ENCODE measurements at places on chromosomes 1 and 21. TPM values are rescaled to one million over a fixed set of nuclear protein-coding genes. Genes with fewer than 3 reads are reported as not detected.
A peak's percentile ranks its signal among the peaks of the same experiment; 100 is the strongest.

DNA sequence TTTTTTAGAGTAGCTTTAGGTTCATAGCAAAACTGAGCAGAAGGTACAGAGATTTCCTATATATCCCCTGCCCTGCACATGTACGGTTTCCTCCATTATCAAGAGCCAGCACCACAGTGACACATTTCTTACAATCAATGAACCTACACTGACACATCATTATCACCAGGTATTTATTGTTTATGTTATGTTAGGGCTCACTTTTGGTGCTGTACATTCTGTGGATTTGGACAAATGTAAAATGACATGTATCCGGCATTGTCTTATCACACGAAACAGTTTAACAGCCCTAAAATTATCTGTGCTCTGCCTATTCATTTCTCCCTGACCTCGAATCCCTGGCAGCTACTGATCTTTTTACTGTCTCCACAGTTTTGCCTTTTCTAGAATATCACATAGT is 93.7 kb upstream of the DPH5 start:
- H3K4me1 ChIP-seq = no peaks in the 10 kb centered on the region
- no peak for DNase-seq
- no peaks in the 10 kb centered on the region for H3K36me3 ChIP-seq
- H3K27ac ChIP-seq = no peak overlapping the region
- no peak overlapping the region for H3K4me3 ChIP-seq

- DNase-seq = no peak
- no peaks in the 10 kb centered on the region for H3K36me3 ChIP-seq
- H3K27ac ChIP-seq = no peak overlapping the region
- H3K4me1 ChIP-seq = no peaks in the 10 kb centered on the region
- H3K4me3 ChIP-seq = no peak overlapping the region
- peaks cover 35% of the 10 kb centered on the region for H3K27me3 ChIP-seq
Observed at GRCh38 chr1:5734414-5734813, 257.8 kb downstream of the NPHP4 start.

NMNAT1 gene
- 7.8 TPM for total RNA-seq

- H3K36me3 ChIP-seq = no peaks in the 10 kb centered on the region
- H3K27me3 ChIP-seq = no peaks in the 10 kb centered on the region
- no peak overlapping the region for H3K27ac ChIP-seq
- no peak for DNase-seq
- no peak overlapping the region for H3K4me3 ChIP-seq
Observed at GRCh38 chr21:25515484-25516405, 91.5 kb downstream of the MRPL39 start.

DNA sequence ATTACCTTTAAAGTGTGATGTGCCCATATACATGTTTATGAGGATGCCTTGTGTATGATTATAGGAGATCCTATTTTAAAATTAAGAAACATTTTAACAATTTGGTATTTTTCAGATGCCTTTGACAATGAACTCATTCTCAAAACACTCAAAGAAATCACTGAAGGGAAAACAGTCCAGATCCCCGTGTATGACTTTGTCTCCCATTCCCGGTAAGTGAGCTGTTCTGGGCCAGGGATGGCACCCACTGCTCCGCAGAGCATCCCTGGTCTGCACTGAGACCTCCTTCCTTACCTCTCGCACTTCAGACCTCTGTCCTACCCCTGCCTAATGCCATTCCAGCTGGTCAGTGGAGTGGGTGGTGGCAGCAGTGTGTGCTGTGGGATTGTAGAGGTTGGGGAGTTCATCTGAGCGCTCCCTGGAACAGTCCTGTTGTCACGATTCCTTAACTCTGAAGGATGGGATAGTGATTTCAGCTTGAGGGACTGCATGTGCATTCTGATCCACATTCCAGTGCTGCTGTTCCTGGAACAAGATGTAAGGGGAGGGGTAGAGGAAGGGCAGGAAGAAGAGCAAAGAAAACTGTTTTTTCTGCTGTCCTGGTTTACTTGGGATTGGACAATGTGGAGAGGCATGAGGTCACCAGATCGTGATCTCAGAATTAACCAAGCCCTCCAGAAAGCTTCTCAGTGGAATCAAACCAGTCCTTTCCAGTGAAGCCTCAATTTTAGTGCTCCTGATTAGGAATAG is 63.9 kb downstream of the UCK2 start:
- H3K4me3 ChIP-seq = no peak overlapping the region
- H3K27ac ChIP-seq = no peak overlapping the region
- peaks cover 27% of the 10 kb centered on the region for H3K36me3 ChIP-seq
- no peaks in the 10 kb centered on the region for H3K4me1 ChIP-seq
- H3K27me3 ChIP-seq = no peaks in the 10 kb centered on the region

VANGL2 gene
- 1.2 TPM for total RNA-seq

DNA sequence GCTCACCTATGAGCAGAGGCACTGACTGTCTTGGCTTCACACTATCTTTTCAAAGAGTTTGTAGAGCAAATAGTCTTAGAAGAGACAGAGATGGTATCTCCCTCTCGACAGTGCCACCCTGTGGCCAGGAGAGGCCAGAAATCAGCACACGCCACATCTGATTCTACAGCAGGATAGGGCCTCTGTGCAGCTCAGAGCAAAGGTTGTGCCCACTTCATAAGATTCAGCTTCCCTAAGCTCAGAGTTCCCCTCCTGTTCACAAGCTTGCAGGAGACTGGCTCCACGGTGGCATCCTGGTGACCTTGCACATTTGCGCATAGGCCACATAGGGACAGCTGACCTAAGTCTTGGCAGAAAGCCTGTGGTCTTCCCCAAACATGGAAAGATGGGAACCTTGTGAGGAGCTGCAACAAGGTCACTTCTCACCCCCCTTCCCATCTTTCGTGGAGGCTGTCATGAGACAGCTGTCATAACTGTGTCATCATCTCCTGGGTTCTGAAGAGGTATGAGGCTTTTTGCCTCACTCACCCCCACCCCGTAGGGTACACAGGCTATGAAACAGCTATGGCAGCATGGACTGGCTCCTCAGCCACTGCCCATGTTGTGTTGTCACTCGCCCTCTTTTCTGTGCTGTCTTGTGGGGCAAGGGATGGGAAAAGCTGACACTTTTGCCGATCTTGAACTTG is 3.0 kb downstream of the ITLN2 start:
- H3K4me1 ChIP-seq = no peaks in the 10 kb centered on the region
- H3K27me3 ChIP-seq = peaks cover 19% of the 10 kb centered on the region
- no peaks in the 10 kb centered on the region for H3K36me3 ChIP-seq
- DNase-seq = no peak
- H3K27ac ChIP-seq = no peak overlapping the region

DNA sequence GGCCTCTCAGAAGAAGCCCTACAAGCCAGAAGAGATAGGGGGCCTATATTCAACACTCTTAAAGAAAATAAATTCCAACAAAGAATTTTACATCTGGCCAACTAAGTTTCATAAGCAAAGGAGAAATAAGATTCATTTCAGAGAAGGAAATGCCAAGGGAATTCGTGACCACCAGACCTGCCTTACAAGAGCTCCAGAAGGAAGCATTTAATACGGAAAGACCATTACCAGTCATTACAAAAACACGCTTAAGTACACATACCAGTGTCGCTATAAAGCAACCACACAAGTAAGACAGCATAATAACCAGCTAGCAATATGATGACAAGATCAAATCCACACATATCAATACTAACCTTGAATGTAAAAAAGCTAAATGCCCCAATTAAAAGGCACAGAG is 704.9 kb upstream of the CHRM3 start:
- no peak overlapping the region for H3K4me3 ChIP-seq
- no peak overlapping the region for H3K27ac ChIP-seq
- H3K27me3 ChIP-seq = no peaks in the 10 kb centered on the region
- H3K4me1 ChIP-seq = no peaks in the 10 kb centered on the region

KRTAP12-3 gene
- total RNA-seq = not detected

HSD11B1 gene
- total RNA-seq = 5.4 TPM

SPRR1A gene
- not detected for total RNA-seq

DNA sequence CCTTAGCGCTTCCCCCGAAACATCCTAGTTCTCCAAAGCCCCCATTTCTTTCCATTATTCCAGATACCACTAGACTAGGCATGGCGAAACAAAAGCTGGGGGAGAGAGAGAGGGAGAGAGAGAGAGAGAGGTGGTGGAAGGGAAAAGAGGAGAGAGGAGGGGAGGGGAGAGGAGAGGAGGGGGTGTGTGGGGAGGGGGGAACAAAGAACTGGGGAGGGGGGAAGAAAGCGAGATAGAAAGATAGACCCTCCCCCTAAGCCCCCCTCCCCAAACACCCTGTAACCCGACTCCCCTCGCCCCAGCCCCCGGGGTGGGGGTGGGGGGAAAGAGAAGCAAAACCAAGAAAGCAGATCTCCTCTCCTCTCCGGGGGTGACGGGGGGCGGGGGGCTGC is 352 bp downstream of the MEX3A start:
- no peaks in the 10 kb centered on the region for H3K27me3 ChIP-seq
- no peak for DNase-seq
- H3K4me3 ChIP-seq = peak overlapping the region; percentile 88
- H3K36me3 ChIP-seq = no peaks in the 10 kb centered on the region
- peaks cover 39% of the 10 kb centered on the region for H3K4me1 ChIP-seq
- H3K27ac ChIP-seq = peak overlapping the region; percentile 77

DNA sequence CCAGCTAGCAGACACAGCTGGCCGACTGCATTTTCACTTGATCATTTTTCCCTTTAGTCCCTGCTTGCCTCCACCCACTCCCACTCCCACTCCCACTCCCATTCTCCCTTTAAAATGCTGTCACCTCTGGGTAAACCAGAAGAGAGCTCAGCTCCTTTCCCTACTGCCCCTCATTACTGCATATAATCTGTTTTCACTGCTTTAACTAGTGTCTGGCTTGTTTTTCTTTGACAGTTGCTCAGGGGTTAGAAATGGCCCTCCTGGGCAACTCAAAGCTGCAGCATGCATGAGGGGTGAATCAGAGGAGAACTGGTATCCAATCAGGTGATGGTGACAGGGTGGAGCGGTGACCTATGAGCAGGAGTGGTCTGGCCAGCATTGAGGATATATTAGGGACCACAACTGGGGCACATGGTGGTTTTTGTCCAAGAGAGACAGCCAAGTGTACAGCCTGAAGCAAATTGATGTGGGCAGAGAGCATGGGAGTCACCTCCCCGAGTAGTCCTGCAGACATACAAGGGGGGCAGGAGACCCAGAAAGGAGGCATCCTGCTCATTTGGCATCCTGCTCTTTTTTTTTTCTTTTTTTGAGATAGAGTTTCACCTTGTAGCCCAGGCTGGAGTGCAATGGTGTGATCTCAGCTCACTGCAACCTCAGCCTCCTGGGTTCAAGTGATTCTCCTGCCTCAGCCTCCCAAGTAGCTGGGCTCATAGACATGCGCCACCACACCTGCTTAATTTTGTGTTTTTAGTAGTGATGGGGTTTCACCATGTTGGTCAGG is 42.6 kb upstream of the SRSF10 start:
- H3K36me3 ChIP-seq = no peaks in the 10 kb centered on the region
- DNase-seq = no peak
- H3K4me3 ChIP-seq = no peak overlapping the region
- H3K27ac ChIP-seq = peak overlapping the region; percentile 92

DNA sequence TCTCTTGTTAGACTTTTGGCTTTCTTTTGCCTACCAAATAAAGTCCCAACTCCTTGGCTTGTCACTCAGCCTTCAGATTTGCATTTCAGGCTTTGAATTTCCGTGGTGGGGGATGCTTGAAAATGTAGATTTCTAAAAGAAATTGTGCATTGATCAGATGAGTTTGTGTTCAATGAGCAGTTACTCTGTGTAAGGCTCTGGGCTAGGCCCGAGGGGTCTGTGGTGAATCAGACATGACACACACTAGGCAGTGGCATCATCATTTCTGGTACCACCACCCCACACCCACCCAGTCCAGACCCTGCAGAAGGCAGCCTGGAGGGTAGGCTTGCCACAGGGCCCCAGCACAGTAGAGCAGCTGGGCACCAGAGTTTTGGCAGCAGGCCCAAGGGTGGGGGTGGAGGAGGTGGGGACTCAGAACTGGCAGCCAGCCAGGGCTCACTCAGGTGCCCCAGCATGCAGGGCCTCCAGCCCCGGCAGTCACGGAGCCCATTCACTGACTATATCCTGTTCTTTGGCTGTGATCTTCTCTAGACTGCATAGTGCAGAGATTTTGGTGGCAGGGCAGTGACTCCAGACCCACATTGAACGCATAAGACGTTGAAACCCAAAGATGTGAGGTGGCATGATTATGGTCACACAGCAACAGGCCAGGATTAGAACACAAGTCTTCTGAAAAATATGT is 97.2 kb upstream of the ARTN start:
- no peaks in the 10 kb centered on the region for H3K36me3 ChIP-seq
- DNase-seq = peak; percentile 80
- H3K4me3 ChIP-seq = no peak overlapping the region
- no peaks in the 10 kb centered on the region for H3K27me3 ChIP-seq

GRCh38 chr21:33368124-33368523 is 35.1 kb upstream of the IFNGR2 start:
- no peaks in the 10 kb centered on the region for H3K27me3 ChIP-seq
- H3K36me3 ChIP-seq = no peaks in the 10 kb centered on the region
- DNase-seq = no peak
- no peak overlapping the region for H3K27ac ChIP-seq

CFHR4 gene
- total RNA-seq = not detected

ADGRL4 gene
- 31.6 TPM for total RNA-seq

GRCh38 chr1:10306435-10306834 is 92.4 kb upstream of the PGD start:
- H3K27me3 ChIP-seq = no peaks in the 10 kb centered on the region
- H3K36me3 ChIP-seq = peaks cover 42% of the 10 kb centered on the region
- no peak overlapping the region for H3K4me3 ChIP-seq

CGN gene
- 0.42 TPM for total RNA-seq

DNA sequence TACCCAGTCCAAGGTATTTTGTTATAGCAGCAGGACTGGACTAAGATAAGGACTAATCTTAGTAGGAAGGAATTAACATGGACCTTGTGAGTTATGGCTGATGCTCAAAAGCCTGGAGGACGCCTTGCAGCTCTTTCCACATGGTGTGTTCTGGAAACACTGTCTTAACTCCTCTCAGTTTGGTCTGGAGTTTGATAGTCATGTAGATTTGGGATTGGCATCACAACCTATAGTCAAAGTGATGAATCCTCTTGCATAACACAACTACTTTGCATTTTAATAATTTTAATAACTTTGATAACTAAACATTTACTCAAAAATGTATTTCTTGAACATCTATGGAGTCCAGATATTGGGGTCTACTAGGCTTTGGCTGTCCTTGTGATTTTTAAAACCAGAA is 293.7 kb downstream of the KIF26B start:
- no peak overlapping the region for H3K27ac ChIP-seq
- no peaks in the 10 kb centered on the region for H3K36me3 ChIP-seq
- H3K4me3 ChIP-seq = no peak overlapping the region
- no peaks in the 10 kb centered on the region for H3K27me3 ChIP-seq
- DNase-seq = no peak
